Stimulated activated CD8-positive, alpha-beta memory T cell treated with anti-CD3 and anti-CD28 coated beads, Interleukin-2, amount 100 ng/mL, for 1 hour (primary cell): ENCODE measurements at places on chromosomes 16 and 17.

DNA sequence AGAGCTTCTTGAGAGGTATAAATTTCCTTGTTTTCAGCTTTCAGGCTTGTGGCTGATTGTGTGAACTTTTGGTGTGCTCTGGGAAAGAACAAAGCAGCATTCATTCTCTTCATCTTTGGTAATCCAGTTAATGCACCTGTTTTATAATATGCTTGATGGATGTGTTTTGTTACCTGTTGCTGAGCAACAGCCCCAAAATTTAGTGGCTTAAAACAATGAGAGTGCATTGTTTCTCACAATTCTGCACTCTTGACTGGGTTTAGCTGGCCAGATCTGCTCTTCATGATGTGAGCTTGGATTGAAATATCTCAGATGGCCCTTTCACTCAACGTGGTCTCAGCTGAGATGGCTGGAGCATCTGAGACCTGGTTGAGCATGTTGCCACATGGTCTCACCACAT is 58.7 kb upstream of the NOL11 start:
- DNase-seq = no peak

- no peak for DNase-seq
These were observed 53.0 kb downstream of the XYLT1 start for GRCh38 chr16:17417740-17418139.

- peak; percentile 21 for DNase-seq
These were observed 994 bp downstream of the CLTC start for GRCh38 chr17:59620518-59621259.

- DNase-seq = no peak
These were observed 99.4 kb upstream of the CACNG3 start for GRCh38 chr16:24156777-24157176.

- DNase-seq = no peak
These were observed 41.6 kb downstream of the MAPT start for GRCh38 chr17:45935710-45936509.

GRCh38 chr16:58792188-58792587 is 58.1 kb upstream of the GOT2 start:
- no peak for DNase-seq

- no peak for DNase-seq
These were observed 3.8 kb downstream of the SNX20 start for GRCh38 chr16:50677351-50677750.

DNA sequence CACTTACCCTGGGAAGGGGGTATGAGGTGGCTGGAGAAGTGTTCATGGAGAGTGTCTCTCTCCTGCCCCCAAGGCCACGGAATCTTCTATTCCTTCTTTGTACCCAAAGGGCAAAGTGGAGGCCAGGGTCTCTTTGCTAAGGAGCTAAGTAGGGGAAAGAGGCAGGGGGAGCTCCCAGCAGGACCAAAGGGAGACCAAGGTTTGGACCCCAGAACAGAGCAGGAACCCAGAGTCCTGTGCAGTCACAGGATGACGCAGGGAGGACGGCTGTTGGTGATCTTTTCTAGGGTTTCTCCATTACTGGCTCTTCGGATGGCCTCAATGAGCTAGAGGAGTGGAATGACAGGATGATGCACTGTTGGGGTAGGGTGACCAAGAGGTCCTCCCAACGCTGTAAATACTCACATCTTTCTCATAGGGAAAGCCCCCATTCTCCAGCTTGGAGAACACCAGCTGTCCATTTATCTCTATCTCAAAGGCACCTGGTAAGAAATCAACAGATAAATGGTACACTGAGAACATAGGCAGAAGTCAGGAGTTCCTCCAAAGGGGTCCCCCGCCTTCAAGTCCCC is 966 bp downstream of the MIEN1 start:
- DNase-seq = no peak

- no peak for DNase-seq
These were observed 9.7 kb upstream of the KIF18B start for GRCh38 chr17:44956998-44957981.

- DNase-seq = no peak
These were observed 19.4 kb downstream of the CEP295NL start for GRCh38 chr17:78883533-78884131.

DNA sequence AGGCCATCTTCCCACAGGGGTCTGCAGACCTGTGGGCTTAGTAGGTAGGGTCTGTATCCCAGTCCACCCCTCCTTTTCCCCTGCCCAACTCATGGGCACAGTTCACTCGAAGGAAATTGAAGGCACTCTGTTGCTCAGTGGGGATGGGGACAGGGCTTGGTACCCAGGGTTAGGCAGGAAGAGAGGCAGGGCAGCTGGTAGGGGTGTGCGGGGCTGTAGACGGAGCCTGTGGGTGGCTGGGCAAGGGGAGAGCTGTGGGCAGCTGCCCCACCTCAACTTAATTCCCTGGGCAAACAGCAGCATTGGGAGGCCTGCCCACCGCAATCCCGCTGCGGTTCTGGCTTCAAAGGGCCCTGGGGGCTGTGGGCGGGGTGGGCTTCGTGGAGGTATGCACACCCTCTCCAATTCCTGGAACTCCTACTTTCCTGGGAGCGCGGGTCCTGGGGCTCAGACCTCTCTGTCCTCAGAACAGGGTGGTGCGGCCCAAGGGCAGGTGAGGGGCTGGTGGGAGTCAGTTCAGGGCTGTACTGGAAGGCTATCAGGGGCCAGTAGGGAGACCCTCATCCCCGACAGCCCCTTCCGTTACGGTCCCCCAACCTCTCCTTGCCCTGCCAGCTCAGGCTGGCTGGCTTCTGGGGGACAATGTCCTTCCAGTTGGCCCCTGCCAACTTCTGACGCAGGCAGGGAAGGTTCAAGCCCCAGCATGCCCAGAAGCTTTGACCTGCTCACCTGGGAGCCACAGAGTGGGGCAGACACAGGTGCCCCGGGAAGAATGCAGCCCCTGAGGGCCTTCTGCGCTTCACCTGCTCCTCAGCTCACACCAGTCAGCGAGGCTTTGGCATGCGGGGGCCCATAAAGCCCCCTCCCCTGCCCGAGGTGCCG is 9.1 kb downstream of the FOXJ1 start:
- no peak for DNase-seq

GRCh38 chr16:1713331-1713730 is 7.3 kb downstream of the MAPK8IP3 start:
- no peak for DNase-seq

- DNase-seq = no peak
These were observed 1047.9 kb upstream of the RBFOX1 start for GRCh38 chr16:6284731-6285130.

DNA sequence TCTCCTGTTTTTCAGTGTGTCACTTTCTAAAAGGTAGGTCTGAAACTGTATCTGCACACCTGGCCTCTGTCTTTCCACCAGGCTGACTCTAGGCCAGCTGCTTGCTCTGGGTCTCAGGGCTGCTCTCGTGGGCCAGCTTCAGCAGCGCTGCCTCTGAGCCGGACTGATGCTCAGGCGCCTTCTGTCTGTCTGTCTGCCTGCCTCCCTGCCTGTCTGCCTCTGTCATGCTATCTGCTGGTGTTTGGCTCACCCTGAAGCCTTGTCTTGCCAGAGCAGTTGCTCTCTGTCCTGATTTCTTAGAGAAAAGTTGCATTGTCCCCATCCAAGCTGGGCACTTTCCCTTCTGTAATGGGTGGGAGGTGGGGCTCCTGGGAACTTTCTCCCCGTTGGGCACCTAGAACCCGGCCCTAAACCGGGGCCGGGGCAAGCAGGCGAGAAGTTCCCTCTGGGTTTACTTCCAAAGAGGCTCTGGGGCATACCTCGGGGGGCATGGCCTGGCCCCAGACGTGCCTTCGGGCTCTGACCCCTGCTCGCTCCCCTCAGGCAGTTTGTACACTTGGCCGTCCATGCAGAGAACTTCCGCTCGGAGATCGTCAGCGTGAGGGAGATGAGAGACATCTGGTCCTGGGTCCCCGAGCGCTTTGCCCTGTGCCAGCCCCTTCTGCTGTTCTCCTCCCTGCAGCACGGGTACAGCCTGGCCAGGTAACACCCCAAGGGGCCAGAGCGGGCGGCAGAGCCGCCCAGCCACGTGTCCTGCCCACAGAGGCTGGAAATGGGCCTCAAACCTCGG is 15.9 kb upstream of the ATP6V0C start:
- no peak for DNase-seq

DNA sequence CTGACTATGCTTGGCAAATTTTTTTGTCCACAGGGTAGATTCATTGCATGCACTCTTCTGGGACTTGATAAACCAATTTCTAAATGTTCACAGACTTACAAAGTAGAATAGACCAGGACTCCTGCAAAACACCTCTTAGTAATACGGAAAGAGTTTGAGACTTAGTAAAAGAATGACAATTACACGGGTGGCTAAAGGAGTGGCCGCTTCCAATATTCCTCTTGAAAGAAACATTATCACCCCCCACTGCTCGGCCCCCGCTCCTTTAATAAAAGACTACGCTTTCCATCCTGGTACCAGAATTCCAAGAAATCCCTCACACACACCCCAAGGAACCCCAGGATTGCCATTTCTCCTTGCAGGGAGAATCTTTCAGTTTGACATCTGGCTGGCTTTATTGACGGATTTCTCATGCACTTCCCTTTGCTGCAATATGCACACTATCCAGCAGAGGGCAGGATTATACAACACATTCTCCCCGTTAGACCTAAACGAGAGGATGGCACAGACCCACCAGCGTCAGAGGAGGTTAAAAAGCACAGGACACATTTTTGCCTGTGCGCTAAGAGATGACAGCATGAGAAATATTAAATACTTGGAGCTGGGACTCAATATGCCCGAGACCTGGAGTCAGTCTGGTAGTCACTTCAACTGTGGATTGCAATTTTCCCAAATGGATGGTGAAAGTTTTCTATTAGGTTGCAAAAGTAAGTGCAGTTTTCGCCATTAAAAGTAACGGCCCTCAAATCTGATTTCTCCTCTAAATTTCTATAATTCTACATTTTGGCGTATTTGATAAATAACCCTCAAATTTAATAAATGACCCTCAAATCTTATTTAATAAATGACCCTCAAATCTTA is 46.6 kb upstream of the NUDT7 start:
- peak; percentile 14 for DNase-seq

- DNase-seq = no peak
These were observed 195.2 kb downstream of the MAP2K6 start for GRCh38 chr17:69609473-69610305.

DNA sequence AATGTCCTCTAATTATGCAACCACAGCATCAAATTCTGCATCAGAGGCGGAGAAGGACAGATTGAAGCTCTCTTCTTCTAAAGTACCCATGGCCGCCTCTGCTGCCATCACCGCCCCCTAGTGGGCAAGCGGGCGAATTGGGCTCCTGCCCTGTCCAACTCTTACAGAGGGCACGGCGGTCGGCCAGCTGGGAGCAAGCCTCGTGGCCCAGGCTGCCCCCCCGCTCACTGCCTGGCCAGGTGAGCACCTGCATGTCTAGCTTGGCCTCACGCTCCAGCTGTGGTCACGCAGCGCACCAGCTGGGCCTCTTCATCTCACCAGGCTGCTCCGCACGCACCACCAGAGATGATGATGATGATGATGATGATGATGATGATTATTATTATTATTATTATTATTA is 146.1 kb upstream of the TOM1L1 start:
- no peak for DNase-seq

GRCh38 chr17:41965694-41966462 is 717 bp upstream of the CNP start:
- DNase-seq = peak; percentile 50

GRCh38 chr17:47736501-47737495 is 3.8 kb downstream of the TBX21 start:
- no peak for DNase-seq

GRCh38 chr16:84606081-84606875 is 11.6 kb downstream of the COTL1 start:
- no peak for DNase-seq

DNA sequence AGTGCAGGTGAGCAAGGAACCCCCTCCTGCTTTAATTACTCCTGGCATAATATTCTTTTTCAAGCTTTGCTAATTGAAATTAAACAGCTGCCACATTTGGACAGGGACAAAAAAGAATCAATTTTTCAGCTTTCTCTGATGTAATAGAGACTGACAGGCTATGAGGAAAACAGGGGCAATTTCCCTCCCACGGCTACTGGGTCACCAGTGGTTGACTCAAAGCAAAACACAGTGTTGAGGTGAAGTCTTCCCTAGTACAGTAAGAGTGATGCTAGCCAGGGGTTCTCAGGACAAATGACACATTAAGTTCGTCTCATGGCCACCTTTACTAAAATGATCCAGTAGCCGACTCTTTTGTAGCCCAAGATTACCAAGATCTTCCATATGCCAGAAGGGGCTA is 38.6 kb upstream of the PMFBP1 start:
- no peak for DNase-seq

GRCh38 chr17:19021622-19022083 is 17.1 kb upstream of the FAM83G start:
- DNase-seq = no peak

- DNase-seq = no peak
These were observed 144.4 kb downstream of the ZNF18 start for GRCh38 chr17:11852912-11853311.

DNA sequence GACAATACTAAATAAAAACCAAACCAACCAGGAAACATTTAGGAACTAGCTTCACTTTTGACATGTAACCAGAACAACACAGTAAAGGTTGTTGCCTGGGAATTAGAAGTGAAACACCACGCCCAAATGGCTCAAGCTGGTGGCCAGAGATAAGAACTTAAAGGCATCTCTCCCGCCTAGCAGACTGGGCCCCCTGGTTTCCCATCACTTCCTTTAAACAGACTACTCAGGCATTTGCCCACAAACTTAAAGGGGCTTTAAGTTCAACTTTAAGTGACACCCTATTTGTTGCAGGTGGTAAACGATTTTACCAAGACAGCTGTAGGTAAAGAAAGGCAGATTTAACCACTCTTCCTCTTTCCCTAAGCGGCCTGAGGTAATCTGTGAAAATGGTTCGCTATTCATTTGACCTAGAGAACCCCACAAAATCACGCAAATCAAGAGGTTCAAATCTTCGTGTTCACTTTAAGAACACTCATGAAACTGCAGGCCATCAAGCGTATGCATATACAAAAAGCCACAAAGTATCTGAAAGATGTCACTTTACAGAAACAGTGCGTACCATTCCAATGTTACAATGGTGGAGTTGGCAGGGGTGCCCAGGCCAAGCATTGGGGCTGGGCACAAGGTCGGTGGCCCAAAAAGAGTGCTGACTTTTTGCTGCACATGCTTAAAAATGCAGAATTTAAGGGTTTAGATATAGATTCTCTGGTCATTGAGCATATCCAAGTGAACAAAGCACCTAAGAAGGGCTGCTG is 40.8 kb upstream of the BPTF start:
- DNase-seq = no peak

GRCh38 chr17:63075969-63076368 is 109.9 kb downstream of the TANC2 start:
- no peak for DNase-seq

GRCh38 chr17:34437188-34437587 is 74.2 kb upstream of the CCL1 start:
- DNase-seq = no peak
